ENCODE measurements at places on chromosomes 13 and 19.

- peak; percentile 87 for DNase-seq
Measured at GRCh38 chr19:42108527-42109389, 23.5 kb downstream of the POU2F2 start.

- DNase-seq = no peak
Measured at GRCh38 chr13:47158593-47158992, 261.7 kb upstream of the HTR2A start.

DNA sequence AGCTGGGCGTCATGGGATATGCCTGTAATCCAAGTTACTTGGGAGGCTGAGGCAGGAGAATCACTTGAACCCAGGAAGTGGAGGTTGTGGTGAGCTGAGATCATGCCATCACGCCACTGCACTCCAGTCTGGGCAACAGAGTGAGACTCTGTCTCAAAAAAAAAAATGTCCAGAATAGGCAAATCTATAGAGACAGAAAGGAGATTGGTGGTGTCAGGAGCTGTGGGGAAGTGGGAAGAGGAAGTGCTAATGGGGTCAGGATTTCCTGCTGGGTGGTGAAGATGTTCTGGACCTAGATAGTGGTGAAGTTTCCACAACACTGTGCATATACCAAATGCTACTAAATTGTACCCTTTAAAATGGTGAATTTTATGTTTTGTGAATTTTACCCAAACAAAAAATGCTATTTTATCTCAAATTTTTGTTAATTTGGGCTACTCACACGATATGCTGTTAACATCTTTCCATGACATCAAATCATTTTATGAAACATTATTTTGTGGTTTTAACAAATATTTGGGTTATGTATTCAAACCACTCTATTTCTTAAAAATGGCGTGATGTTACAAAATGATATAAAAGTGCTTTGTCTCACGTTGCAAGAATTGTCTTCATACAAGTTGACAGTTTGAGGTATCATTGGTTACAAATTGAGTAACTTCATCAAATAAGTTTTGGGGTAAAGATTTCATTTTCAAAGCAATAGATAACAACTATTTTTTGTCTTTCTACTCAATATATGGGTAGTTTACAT is 7.4 kb upstream of the CYP4F3 start:
- DNase-seq = no peak

DNA sequence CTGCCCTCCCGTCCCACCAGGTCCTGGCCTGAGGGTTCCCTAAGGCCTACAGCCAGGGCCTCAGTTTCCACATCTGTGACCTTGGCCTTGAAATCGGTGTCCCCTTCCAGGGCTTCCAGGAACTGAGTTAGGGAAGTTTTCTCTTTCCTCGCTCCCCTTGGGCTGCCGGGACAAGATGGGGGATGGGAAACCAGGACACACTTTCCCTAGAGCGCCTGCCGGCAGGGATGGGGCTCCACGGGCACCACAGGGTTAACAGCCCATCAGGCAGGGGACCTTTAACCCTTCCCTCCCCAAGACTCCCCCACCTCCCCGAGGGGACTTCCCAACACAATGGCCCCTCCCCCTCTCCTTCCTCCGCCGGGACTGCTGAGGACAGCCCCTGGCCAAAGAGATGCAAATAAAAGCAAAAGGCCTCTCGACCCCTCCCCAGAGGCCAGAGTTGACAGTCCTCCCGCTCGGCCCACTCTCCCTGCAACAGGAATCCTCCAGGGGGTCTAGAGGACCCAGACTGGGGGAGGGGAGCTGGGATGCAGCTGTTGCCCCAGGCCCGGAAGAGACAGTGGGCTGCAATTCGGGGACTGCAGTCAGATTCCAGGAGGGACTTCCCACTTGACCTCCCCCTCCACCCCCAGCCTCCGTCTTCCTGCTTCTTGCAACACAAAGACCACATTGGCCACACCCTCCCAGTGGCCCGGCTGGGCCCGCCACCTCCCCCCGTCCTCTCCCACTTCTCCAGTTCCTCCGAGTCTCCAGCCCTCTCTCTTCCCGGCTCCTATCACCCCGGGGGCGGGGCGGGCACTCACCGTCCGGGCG is 3.4 kb downstream of the BBC3 start:
- DNase-seq = peak; percentile 93

DNA sequence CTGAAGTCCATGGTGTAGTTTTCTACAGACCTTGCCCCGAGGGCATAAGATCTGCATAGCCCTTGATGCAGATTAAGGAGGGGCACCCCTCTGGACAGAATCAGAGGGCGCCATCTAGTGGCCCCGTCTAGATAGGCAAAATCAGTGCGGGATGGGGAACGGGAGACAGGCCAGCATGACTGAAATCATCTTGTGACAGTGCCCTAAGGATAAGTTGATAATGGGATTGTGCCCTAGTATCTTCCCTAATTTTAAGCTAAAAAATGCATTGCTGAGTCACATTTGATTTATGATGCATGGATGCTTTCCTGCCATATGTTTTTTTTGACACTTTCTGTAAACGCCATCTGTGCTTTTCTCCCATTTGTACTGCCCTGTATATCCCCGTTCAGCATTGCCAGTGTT is 19.0 kb upstream of the GPI start:
- peak; percentile 71 for DNase-seq

- no peak for DNase-seq
Measured at GRCh38 chr13:41427666-41428065, 29.7 kb upstream of the RGCC start.

DNA sequence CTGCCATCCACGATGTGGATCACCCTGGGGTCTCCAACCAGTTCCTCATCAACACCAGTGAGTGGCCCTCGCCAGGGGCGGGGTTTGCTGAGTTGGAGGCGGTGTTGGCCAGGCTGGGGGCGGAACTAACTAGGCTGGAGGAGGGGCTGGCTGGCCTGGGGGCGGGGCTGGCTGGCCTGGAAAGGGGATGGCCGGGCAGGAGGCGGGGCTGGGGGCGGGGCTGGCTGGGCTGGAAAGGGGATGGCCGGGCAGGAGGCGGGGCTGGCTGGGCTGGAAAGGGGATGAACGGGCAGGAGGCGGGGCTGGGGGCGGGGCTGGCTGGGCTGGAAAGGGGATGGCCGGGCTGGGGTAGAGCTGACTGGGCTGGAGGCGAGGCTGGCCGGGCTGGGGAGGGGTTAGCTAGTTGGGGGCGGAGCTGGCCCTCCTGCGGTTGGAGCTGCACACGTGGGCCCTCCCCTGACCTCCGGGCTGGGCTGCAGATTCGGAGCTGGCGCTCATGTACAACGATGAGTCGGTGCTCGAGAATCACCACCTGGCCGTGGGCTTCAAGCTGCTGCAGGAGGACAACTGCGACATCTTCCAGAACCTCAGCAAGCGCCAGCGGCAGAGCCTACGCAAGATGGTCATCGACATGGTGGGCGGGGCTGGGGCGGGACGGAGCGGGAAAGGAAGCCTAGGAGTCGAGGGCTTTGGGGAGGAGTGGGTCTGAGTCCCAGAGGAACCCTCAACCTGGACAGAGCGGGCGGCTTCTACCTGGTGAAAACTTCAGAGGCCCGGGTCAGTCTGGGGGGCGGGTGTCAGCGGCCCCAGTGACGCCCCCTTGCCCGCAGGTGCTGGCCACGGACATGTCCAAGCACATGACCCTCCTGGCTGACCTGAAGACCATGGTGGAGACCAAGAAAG is 41.0 kb downstream of the PDE4A start:
- peak; percentile 89 for DNase-seq

DNA sequence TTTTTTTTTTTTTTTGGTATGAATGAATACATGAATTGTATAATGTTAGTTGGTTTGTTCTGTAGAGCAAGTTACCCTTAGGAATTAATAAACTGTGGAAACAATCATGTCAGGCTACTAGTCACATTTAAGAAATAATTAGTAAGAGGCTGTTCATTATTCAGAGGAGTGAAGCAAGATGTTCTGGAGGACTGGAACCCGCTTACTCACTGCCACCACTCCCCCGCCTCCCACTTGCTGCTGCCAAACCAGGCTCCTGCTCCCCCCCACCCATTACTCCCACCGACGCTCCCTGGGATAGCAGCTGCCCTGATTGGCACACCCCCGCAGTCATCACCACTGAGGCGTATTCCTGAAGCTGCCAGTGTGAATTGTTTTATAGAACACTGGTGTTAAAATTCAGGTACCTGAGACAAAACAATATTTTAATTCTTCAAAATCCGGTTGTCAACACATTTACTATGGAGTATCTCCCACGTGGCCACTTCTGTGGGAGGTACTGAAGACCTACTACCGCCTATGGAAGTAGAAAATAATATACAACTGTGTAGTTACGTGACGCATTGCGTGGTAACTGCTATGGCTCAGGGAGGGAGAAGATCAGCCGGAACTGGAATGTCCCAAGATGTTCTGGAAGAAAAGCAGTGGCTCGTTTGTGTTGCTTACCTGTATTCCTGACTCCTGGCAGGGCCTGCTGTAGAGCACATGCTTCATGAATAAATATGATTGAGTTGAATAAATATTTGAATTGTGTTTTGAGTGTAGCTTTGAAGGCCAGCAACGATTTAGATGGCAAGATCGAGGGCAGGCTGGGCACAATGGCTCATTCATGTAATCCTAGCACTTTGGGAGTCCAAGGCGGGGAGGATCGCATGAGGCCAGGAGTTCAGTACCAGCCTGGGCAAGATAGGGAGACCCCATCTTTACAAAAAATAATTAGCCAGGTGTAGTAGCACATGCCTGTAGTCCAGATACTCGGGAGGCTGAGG is 1.7 kb downstream of the DPY19L3 start:
- peak; percentile 39 for DNase-seq

GRCh38 chr13:64480211-64480610 is 2749.9 kb downstream of the PCDH9 start:
- DNase-seq = no peak

GRCh38 chr13:33172911-33173310 is 112.6 kb downstream of the STARD13 start:
- no peak for DNase-seq

GRCh38 chr13:37357548-37357947 is 241.0 kb downstream of the POSTN start:
- no peak for DNase-seq

DNA sequence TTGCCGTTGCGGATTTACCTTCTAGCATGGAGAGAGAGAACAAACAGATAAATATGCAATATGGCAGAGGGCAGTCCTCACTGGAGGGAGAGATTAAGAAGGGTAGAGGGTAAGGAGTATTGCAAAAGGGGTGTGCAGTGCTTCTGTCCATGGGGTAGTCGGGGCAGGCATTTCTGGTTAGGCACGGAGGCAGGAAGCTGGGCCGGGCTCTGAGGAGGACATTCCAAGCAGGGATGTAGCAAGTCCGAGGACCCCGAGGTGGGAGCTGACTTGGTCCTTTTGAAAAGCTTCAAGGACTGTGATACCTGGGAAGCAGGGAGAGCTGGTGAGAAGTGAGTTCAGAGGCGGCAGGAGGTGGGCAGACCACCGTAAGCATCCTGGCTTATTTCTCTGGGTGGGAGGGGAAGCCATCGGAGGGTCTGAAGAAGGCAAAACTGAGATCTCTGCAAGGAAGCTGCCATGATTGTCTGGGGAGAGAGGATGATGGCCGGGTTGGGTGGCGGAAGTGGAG is 214.9 kb downstream of the FGF9 start:
- DNase-seq = no peak

- DNase-seq = no peak
Measured at GRCh38 chr19:5628461-5628860, 5.6 kb downstream of the SAFB start.

DNA sequence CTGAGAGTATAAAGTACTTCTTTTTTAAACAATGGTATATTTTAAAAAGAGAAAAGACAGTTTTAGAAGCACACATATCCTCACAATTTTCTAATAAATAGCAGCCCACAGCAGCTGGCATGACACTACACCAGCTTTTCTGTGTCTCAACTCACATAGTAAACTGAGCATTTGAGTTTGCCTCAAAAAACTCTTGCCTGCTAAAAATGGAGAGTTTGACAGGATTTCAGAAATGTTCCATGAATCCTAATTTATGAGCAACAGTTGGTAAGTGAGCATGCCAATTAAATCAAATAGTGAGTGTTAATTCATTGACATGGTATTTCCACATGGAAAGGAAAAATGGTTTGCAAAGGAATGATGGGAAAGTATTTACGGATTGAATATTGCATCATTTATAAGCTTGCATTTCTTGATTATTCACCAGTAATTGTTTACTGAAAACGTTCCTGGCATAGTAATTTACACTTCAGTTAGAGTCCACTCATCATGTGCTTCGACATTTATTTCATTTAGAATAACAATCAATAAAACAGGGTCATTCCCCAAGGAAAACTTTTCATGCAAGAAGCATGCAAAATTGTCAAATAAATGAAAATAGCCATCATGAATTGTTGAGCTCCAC is 323.0 kb downstream of the EFNB2 start:
- no peak for DNase-seq

DNA sequence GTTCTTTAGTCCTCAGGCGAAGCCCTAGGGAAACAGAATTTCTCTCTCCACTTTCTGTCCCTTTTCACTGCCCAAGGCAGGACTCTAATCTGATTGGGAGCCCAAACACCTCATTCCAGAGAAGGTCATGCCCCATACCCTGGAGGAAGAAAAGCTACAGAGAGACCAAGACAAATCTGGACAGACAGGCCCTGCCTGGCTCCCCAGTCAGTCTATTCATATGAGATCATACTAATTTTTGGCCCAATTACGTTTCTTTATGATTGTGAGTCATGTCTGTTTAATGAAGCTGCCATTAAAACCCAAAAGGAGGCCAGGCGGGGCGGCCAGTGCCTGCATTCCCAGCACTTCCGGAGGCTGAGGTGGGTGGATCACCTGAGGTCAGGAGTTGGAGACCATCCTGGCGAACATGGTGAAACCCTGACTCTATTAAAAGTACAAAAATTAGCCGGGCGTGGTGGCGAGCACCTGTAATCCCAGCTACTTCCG is 3.3 kb upstream of the AP3D1 start:
- peak; percentile 57 for DNase-seq

DNA sequence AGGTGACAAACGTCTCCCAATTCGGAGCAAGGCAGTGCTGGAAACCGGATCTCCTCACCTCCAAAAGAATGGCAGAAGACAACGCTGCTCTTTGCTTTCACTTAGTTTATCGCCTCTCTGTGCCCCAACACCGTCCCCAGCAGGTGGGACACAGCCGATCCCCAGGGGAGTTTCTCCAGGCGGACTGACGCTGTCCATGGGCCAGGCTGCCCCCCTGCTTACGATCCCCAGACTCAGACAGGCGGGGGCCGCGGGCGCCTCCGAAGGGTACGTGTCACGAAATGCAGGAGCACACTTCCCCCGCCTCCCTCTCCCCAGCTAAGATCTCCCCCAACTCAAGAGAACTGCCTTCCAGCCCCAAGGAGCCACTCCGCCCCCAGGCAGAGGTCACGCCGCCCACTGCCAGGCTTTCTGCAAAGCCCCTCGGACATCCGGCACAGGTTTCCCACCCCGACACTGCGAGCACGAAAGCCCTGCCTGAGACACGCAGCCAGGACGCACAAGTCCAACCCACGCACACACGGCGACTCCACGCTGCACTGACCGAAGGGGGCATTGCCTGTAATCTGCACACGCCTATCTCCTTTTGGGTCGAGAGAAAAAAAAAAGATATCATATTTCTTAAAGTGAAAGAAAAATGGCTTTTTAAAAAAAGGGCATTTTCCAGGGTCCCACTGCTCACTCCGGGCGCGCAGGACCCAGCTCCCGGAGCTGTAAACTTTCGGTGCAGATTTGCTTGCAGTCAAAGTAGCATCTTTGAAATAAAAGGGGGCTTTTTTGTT is 2.0 kb downstream of the SPRY2 start:
- DNase-seq = peak; percentile 74

All from kidney tubule cell (primary cell).